Stimulated activated naive CD8-positive, alpha-beta T cell treated with anti-CD3 and anti-CD28 coated beads, Interleukin-15, amount 100 ng/mL, for 72 hours (primary cell): ENCODE measurements at places on chromosomes 11 and 22.

DNA sequence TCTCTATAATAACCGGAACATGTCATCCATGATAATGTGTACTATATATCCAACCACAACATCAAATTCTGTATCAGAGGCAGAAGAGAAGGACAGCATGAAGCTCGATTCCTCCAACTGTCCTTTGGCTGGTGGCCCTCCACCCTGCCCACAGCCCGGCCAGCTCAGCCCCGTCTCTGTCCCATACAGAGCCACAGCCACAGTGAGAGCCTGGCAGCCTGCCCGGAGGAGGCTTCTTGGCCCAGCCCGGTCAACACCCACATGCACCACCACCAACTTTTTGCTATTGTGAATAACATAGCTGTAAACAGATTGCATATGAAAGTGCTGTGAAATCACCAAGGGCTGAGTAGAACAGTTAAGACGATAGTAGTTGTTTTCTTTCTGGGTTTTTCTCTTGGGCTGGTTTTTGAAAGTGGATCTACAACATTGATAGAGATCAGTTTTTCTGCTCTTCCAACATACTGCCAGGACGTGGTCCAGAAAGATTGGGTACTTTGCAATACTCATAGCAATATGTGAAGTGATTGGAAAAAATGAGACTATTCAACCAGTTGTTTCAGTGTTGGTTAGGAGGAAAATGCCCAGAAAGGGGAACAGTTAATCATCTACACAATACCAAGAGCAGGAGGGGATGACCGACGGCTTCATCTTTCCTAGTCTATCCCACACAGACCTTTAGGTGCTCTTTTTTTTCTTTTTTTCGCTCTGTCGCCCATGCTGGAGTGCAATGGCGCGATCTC, 6.9 kb upstream of the TUBA8 start:
- peak; percentile 41 for DNase-seq

- no peak for DNase-seq
Measured at GRCh38 chr22:28379075-28379779, 300.4 kb downstream of the TTC28 start.

DNA sequence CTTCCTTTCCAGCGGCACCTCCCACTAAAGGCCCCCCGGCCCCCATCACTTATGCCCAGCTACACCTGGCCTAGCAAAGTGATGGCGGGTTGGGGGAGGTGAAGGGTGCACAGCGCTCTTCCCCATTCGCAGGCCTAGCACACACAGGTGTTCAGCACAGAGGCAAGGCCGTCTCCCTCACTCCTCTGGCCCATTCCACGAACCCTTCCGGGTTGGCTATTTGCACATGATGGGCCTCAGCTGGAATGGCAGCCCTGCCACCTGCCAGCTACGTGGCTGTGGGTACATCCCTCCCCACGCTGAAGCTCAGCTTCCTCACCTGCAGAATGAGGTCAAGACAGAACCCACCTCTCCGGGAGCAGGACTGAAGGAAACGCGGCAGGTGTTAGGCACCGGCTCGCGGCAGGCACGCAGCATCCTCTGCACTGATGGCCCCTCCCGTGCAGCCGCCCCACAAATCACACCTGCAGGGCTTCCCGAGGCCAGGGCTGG, 4.8 kb downstream of the KIAA0930 start:
- no peak for DNase-seq

DNA sequence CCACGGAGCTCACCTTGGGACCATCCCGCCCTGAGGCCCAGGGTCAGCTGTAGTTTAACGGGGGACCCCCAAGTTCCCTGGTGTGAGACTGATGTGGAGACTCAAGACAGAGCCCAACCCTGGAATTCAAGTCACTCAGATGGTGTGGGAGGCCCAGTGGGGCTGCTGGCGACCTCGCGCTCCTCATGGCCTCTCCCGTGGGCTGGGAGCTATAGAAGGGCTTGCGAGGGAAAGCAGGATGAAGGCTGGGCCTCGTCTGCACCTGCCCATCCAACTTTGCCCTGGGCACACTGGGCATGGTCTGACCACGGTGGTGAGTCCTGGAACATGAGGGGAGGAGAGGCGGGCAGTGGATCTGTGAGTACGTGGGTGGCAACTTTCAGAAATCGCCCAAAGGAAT, 13.6 kb upstream of the TTLL12 start:
- DNase-seq, result no peak

DNA sequence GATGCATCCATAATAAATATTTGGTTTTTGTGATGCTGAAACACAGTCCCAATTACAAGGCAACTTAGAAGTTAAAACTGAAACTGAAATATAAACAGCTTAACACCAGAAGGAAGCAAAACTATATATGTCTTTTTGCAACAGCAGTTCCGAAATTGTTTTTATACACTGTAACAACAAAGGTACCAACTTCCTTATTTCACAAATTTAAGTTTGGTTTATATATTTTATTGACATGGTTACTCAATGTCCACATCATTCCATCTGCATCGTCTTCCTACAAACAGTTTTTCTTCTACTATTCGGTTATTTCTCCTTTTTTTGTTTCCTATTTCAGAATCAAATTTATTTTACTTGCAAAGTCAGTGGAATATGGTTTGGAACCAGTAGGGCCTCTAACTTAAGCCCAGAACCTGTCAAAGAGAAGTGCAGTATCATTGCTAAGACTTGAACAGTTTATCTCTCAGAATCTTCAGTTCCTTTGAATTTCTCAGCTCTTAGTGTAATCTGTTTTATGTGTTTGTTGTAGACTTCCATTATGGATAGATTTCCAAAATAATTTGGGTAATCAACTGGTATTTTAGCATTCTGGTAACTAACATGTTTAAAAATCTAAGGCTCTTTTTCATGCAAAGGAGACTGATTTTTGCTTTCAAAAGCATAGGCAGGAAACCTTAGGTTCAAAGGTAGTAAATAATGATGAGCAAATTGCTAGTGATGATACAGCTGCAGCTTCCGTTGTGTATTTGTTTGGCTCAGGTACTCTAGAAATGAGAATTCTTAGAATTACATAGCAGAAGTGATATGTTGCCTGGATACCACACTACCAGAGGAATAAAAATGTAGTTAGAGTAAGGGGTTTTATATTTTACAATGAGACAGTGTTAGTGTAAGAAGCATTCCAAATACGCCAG, 8.2 kb upstream of the HSPA8 start:
- no peak for DNase-seq

DNA sequence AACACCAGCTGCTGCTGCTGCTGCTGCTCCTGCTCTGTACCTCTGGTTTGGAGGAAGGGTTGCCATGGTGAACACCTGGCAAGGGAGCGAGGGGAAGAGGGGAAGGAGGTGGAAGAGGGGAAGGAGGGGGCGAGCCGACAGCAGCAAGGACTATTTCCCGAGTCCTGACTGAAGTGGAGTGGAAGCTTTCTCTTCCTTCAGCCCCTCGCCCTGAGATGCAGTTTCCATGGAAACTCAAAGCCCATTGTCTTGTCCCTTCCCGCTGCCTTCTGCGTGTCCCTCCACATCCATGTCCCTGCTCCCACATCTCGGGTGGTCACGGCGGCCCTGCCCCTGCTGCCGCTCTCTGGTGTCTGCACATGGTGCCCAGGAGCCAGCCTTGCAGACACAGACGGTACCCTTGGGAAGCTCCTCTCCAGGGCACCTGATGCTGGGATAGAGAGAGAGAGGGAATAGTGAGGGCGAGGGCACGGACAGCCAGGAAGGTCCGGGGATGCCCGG, 28.6 kb downstream of the FAM83F start:
- DNase-seq, result no peak

GRCh38 chr11:27663326-27663725, 36.9 kb downstream of the BDNF start:
- DNase-seq, result no peak

DNA sequence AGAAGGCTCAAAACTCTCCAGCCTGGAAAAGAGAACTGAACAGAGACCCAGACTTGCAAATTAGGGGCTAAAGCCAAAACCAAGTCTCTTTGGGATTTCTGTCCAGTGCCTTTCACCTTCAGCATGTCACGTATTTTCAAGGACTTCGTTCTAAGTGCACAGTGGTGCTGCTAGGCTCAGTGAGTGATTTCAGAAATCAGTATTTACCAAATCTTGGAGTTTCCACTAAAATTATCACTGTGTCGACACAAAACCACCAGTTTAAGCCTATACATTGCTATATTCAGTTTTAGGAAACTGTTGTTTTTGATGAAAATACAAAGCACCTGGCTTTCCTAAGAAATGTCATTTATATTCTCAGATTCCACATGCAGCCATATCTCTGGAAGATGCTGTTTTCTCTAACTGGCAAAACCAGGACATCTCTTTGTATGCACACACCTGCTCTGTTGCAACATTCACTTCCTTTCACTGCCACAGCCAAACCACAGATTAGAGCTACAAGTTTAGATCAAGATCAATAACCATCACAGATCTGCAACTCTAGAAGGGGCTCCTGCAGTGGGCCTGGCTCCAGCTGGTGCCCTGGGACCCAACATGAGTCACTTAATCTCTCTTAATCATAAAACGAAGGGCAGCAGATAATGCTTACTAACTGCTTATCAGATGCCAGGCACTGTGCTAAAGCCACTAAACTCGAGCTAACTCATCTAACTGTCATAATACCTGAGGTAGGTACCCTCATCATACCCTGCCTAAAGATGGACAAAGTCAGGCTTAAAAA, 22.3 kb downstream of the SMCO4 start:
- no peak for DNase-seq

DNA sequence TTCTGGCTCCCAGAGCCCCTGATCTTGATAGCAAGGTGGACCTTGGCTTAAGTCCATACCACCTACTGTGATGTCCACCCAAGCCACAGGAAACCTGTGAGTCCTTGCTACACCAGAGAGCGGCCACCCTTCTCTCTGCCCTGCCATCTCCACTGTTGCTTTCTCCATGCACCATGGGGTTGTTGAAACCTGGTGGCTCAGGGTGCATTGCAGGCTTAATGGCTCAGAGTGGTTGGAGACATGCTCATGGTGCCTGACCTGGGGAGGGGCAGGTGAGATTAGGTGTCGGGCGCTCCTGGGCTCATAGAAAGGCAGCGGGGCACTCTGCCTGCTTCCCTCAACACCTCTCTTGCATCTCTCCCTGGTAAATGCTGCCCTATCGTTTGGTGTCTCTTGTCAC, 25.0 kb upstream of the CACNG2 start:
- DNase-seq, result no peak

GRCh38 chr11:35358391-35358790, 61.0 kb downstream of the SLC1A2 start:
- DNase-seq, result no peak
